ENCODE measurements at places on chromosomes 2 and 18.
A peak's percentile ranks its signal among the peaks of the same experiment; 100 is the strongest.

GRCh38 chr18:63182310-63182772 is 137.2 kb downstream of the BCL2 start:
- no peak for DNase-seq

GRCh38 chr2:164947281-164947680 is 8.0 kb downstream of the SLC38A11 start:
- no peak for DNase-seq

DNA sequence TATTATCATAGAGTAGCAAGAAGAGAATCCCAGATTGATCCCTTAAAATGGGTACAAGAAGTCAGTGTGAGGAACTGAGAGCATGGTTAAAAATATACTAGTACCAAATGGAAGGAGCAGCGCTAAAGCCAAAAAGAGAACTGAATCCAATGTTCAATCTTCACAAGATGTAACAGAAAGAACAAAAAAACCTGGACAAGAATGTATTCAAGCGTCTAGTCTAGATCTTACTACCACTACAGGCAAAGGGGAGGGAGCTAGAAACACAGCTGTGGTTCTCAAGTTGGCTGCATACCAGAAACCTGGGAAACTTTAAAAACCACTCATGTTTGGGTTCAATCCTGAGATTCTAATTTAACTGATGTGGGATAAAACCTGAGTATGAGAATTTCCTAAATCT is 57.5 kb downstream of the PIAS2 start:
- DNase-seq, result no peak

DNA sequence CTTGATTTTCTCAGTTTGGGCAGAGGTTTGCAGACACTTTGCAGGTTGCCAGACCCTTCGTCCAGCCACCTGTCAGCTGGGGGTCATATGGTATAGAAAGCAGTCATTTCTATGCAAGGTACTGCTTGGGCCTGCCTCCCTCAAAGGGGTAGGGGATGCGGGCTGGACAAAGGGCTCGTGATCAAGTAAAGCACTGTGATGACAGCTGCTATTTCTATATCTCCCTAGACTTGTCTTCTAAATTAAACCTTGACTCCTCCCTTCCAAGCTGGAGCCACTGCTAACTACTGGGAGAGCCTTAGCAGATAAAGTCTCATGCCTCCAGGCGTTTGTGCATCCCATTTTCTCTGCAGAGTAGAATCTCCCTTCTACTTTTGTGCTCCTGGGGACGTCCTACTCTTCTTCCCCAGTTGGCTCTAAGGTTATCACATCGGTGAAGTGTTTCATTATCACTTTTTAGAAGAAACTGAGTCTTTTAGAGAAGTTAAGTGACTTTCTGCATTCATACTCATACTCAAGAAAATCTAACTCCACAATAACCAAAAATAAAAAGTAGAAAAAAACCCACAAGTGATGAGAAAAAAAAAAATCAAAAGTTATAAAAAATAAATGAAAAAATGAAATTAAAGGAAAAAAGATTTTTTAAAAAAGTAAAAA is 710 bp upstream of the XRCC5 start:
- DNase-seq, result no peak

DNA sequence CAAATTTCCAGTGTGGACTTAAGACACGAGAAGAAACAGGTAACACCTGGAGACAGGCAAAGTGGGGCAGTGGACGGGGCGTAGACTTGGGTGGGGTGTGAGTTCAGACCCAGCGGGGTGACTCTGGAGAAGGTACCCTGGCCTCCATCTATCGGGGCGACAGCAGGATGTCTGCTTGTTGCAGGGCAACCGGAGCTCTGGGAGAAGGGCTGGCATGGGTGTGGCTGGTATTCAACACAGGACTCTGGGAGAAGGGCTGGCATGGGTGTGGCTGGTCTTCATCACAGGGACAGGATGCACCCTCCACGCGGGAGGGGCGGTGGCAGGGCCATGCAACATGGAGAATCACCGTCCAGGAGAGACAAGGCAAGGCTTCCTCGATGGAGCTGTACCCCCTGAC is 198.5 kb downstream of the HDAC4 start:
- DNase-seq, result peak; percentile 13

GRCh38 chr2:11585071-11585470 is 51.2 kb downstream of the GREB1 start:
- DNase-seq, result no peak

DNA sequence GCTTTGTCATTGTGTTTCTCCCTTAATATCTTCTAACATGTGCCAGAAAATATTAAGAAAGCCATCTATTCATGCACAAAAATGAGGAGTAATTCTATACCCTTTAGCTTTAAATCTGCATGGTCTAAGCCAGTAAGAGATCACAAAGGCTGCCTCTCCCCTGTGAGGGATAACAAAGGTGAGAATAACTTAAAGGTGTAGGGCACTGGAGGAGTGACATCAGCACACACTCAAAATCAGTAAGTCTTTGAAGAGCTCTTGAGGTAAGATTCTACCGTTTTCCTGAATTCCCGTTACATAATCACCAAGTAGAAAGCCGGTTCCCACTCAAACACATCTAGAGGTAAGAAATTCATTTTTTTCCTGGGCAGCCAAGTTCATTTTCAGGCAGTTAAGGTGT is 123.9 kb upstream of the SULT1C3 start:
- DNase-seq, result no peak

GRCh38 chr2:234047361-234047760 is 3.1 kb upstream of the SPP2 start:
- no peak for DNase-seq

GRCh38 chr2:191151331-191151730 is 537 bp upstream of the STAT4 start:
- DNase-seq, result no peak

DNA sequence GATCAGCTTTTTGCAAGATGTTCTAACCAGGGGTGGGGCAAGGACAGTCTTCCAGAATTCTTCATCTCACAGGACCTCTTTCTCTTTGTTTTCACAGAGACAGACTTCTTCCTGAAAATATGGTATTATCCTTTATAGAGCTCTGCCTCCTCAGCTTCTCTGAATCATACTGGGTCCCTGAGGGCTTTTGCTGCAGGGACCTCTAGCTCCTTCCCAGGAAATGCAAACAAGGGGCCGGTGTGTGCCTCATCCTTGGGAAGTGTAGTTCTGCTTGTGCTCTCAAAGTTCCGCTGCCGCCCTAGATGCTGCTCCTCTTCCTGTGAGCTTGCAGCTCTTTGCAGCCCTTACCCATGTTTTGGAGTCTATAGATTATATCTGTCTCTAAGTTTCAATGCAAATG is 99.5 kb upstream of the NPAS2 start:
- DNase-seq, result no peak

DNA sequence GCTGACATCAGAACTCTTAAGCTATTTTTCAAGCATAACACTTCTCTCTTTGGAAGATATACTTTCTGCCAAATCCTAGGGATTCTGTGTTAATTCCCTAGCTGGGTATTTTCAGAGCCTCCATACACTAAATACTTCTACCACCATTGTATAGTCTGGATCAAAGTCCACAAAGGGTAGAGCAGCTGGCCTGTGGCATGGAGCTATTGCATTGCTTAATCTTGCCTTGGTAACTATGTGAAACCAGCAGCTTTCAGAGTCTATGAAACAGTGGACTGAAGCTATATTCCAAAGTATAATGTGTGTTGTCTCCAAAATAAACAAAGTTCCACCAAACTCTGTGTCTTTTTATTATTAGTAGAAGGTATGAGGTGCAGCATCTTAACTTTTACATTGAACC is 296.9 kb upstream of the CDH19 start:
- DNase-seq, result no peak

DNA sequence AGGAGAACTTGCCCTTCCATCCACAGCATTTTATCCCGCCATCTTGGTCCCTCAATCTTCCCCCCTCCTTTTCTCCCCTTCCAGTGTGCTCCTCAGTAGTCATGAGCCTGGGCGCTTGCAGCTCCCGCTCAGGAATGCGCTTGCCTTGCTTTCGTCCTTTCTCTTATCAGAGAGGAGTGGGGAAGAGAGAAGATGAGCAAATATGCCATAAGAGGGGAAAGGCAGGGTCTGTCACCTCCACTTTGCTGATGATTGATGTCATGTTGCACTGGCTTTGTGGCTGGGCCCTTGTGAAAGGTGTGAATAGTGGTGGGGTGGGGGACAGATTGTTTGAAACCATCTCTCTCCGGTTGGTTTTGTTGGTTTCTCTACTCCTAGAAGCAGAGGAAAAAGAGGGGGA is 569.3 kb downstream of the TNS1 start:
- DNase-seq, result no peak

- DNase-seq, result no peak
Measured at GRCh38 chr2:239746559-239747246, 278.4 kb downstream of the NDUFA10 start.

GRCh38 chr2:159032580-159032979 is 64.1 kb downstream of the TANC1 start:
- no peak for DNase-seq

GRCh38 chr18:34730774-34731173 is 20.7 kb downstream of the DTNA start:
- DNase-seq, result no peak

DNA sequence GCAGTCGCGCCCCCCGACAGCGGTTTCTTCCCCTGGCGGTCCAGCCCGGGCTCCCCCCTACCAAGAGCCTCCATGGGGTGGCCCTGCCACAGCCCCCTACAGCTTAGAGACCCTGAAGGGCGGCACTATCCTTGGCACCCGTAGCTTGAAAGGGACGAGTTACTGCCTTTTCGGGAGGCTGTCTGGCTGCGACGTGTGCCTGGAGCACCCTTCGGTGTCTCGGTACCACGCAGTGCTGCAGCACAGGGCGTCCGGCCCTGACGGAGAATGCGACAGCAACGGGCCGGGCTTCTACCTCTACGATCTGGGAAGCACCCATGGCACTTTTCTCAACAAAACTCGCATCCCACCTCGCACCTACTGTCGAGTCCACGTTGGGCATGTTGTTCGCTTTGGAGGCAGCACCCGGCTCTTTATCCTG is 475 bp downstream of the SLC4A1AP start:
- DNase-seq, result no peak

- DNase-seq, result no peak
Measured at GRCh38 chr18:72940986-72941385, 73.2 kb upstream of the NETO1 start.

- no peak for DNase-seq
Measured at GRCh38 chr2:239293775-239294430, 106.9 kb downstream of the HDAC4 start.

DNA sequence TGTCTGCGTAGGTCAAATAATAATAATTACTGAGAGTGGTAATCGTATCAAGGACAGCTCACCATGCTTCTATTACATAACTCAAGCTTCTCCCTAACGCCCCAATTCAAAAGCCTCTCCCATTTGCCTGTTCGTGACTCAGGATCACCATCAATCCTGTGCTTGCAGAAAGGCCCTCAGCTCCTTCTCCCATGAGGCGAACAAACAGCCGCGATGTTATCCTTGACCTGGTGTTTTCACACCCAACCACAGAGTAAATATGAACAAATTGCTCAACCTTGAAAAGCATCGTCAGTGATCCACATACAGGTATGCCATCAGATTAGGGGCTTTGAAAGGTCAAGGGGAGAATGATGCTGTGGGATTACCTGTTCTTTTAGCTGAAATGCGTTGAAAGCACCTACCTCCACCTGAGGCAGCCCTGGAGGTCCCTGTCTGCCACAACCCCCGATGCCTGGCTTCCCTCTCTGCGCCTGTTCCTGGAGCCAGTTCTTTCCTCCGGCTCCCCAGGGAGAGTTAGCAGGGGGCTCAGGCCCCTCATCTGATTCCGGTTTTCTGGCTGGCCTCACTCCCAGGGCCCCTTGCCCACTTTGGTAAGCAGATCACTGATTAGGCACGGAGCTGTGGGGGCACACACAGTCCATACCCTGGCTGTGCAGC is 39.1 kb upstream of the ODC1 start:
- no peak for DNase-seq

DNA sequence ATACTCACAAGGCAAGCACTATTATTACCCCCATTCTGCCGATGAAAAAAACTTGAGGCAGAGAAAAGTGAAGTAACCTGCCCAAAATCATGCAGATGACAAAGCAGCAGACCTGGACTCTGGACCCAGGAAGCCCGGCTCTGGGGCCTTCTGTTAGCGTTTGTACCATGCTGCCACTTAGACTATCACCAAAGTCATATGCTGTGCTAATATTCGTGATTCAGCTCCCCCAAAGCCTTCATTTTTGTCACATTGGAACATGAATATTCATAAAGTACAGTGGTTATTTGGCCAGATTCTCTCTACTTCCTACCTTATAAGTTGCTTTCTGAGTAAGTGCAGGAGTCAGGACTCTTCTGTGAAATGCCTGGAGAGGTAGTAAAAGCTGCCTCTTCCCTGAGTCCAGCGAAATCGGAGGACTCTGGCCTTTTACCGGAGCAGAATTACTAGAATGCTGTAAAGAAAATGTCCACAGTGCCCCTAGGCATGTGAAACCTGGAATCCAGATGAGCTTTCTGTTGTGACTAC is 86.7 kb downstream of the FTCDNL1 start:
- no peak for DNase-seq

GRCh38 chr2:71925268-71926088 is 222.2 kb downstream of the CYP26B1 start:
- DNase-seq, result no peak

DNA sequence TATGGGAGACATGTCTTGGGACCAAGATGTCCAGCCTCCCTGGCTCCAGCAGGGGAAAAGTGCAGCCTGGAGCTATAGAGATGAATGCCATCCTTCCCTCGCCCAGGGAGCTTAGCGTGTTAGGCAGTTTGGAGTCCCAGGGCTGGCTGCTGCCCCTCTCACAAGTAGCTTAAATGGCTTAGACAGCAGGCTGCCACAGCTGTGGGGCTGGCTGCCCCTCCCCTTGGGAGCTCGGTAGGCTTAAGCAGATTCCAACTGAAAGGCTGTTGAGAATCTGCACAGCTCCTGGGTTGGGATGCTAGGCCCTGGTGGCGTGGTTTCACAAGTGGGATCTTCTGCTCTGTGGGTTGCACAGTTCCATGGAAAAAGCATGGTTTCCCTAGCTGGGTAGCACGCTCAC is 940.5 kb upstream of the DDX18 start:
- DNase-seq, result no peak

GRCh38 chr2:126874961-126875360 is 23.7 kb upstream of the TEX51 start:
- DNase-seq, result no peak

GRCh38 chr2:69309351-69310110 is 77.5 kb downstream of the GFPT1 start:
- no peak for DNase-seq

All from CD4-positive, alpha-beta T cell treated with Interleukin-15 for 1 hour (primary cell).